ENCODE measurements at places on chromosomes 12 and 14.

- no peak for DNase-seq
Measured at GRCh38 chr12:44031472-44032185, 195.7 kb downstream of the TMEM117 start.

- no peak for DNase-seq
Measured at GRCh38 chr14:33720284-33720787, 230.5 kb downstream of the EGLN3 start.

DNA sequence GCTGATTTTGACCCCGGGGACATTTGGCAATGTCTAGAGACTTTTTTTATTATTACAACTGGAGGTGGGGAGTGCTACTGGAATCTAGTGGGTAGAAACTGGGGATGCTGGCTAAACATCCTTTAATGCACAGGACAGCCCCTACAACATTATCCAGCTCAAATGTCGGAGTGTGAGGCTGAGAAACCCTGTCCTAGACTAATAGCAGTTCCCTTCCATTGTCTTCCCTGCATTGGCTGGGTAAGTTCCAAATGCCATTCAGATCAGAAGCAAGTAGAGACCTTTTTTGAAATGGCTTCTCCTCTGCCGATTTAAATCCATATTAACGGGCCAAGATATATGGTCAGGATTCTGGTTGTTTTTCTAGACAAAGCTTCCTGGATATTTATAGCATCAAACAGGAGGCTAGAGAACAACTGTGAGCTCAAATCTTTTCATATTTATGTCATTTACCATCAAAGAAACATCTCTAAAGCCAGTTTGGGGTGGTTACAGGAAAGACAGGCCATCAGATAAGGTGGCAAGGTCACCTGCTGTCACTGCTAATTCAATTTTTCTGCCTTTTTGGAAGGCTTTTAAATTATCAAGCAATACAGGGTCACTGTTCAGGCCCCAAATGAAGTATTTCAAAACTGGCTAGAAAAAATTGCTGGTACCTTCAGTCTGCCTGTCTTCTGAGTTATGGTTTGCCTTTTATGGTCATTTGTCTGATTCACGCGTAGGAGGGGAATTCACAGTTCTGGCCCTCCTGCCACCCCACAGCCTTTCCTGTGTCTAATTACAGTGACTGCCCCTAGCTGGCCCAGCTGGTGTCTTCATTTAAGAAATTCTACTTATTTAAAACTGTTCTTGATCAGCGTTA lies 20.1 kb upstream of the AKAP5 start:
- no peak for DNase-seq

DNA sequence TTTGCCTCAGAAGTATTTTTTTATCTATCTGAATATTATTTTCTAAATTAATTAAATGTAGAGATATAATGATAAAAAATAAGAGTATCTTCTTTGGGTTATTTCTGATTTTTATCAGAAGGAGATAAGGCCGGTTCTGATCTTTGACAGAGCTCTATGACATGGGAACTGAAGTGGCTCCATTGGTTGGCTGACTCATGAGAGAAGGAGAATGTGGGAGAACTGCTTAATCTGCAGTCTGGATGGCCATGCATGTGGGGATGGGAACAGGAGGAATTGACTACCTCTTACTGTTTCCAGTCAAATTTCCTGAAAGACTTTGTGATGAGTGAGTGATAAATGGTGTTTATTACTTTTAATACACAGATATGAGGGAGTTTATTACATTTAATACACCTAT lies 155.8 kb upstream of the ATP2B1 start:
- no peak for DNase-seq

DNA sequence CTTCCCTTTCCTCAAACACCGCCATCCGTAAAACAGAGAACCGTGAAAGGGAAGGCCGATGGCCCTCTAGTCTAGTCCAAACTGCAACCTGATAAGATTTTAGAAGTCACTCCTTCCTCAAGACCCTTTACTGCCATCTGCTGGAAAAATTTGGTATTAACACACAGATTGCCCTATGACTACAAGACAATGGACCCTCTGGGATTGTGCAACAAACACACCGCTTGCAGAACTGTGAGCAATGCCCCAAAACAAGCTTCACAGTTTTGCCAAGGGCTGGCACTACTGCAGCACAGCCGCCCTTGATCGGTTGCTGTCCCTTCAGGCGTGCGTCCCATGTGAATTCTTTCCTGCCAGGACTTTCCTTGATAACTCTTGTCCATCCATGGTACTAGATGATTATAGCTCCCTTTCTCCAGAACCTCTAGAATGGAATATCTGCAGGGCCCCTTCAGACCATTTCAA lies 23.1 kb downstream of the LLPH start:
- peak; percentile 60 for DNase-seq

- DNase-seq, result no peak
Measured at GRCh38 chr14:66076176-66076575, 410.0 kb upstream of the CCDC196 start.

DNA sequence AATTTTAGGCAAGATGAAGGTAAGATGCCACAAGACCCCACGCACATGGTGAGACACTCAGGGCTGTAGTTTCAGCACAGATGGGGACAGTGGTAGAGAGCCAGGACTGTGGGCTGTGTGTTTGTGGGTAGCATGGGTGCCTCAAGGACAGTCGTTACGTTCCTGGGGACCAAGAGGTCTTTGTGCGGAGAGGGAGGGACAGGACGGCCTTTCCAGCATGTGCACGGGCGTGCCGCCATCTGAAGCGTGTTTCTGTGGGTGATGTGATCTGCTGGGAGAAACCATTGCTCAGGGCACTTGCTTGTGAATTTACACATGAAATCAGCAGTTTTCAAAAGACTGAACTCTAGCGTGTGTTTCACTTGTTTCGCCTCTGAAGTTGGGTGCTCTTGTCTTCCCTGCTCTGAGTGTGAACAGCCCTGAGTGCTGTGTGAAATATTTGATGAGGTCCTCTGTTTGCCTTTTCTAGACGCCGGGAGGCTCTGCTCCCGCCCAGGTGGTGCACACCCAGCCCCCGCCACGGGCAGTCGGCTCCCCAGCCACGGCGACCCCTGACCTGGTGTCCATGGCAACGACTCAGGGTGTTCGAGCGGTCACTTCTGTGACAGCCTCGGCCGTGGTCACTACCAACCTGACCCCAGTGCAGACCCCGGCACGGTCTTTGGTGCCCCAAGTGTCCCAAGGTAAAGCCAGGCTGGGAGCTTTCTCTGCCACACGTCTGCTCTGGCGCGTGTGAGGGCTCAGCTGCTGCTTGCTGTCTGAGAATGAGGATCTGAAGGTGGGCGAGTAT lies 82.3 kb downstream of the DDX51 start:
- no peak for DNase-seq

GRCh38 chr14:22305607-22306006 lies 283.4 kb downstream of the DAD1 start:
- DNase-seq, result no peak

GRCh38 chr14:100223332-100224201 lies 15.4 kb upstream of the YY1 start:
- DNase-seq, result no peak

DNA sequence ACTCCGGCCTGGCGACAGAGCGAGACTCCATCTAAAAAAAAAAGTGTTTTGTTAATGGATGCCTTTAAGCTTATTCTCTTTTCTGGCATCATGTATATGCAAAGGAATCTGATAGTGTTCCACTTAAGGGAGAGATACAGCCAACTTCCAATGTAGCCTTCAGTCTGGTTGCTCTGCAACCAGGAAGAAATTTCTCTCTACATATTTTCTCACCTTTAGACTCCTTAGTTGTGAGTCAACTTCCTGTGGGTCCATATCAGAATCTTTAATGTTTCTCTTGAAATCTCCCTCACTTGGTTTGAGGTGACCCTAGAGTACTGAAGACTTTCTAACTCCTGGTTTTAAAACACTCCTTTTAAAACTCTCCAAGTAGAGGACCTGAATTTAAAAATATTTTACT lies 340.4 kb downstream of the SLC6A15 start:
- DNase-seq, result no peak

GRCh38 chr14:60760209-60760608 lies 25.6 kb downstream of the MNAT1 start:
- DNase-seq, result no peak

GRCh38 chr12:11564984-11565651 lies 84.4 kb upstream of the ETV6 start:
- no peak for DNase-seq

- DNase-seq, result no peak
Measured at GRCh38 chr12:46792925-46793324, 32.9 kb downstream of the SLC38A4 start.

DNA sequence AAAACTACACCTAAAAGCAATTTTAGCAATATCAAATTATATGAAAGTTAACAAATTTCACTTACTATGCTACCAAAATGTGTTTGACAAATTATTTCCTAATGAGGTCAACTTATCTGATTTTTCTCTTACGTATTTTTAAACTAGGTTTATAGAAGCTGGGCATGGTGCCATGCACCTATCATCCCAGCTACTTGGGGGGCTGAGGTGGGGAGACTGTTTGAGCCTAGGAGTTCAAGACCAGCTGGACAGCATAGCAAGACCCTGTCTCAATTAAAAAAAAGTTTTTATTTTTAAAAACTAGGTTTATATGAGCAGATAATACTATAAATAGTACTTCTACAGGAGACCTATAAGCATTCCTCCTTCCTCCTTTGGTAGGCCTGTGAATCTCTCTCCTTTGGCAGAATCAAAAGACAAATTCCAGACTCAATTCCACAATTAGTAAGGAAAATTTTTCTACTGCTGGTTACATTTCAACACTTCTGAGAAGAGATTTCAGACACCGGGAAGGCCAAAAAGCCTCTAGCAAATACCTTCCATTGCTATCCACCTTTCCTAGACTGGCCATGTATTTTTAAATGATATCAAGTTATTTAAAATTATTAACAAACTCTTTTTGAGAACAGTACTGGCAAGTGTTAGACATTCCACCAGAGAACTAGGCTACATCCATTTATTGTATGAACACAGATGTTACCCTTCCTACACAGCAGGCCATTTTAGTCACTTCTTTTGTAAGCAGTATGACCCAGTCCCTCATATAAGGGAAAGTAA lies 34.4 kb downstream of the CDK17 start:
- no peak for DNase-seq

DNA sequence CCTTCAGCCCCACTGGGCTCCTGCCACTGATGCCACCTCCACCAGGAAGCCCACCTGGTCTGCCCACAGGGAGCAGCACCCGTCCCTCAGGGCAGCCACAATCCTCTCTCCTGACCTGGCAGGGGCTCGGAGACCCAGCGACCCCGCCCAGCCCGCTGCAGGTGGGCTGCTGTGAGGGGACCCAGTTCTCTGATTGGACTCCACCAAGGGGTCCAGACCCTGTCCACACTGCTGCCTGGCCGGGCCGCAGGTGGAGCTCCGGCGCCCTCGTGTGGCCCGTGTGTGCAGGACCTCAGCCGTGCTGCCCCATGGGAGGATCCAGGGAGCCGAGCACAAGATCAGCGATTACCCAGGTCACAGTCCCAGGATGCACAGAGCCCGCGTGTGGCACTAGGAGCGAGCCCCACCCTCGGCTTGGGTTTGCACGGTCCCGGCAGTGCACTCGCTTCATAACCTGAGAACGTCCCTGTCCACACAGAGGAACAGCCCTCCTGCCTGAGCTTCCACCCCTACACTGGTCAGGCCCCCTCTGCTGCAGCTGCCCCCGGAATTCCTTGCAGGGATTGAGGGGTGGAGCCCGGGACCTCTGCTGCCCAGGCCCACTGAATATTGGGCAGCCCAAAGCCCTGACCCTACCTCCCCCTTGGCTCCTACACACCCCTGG lies 35.4 kb upstream of the TMEM179 start:
- peak; percentile 41 for DNase-seq

- no peak for DNase-seq
Measured at GRCh38 chr12:126361804-126362203, 1296.6 kb downstream of the AACS start.

DNA sequence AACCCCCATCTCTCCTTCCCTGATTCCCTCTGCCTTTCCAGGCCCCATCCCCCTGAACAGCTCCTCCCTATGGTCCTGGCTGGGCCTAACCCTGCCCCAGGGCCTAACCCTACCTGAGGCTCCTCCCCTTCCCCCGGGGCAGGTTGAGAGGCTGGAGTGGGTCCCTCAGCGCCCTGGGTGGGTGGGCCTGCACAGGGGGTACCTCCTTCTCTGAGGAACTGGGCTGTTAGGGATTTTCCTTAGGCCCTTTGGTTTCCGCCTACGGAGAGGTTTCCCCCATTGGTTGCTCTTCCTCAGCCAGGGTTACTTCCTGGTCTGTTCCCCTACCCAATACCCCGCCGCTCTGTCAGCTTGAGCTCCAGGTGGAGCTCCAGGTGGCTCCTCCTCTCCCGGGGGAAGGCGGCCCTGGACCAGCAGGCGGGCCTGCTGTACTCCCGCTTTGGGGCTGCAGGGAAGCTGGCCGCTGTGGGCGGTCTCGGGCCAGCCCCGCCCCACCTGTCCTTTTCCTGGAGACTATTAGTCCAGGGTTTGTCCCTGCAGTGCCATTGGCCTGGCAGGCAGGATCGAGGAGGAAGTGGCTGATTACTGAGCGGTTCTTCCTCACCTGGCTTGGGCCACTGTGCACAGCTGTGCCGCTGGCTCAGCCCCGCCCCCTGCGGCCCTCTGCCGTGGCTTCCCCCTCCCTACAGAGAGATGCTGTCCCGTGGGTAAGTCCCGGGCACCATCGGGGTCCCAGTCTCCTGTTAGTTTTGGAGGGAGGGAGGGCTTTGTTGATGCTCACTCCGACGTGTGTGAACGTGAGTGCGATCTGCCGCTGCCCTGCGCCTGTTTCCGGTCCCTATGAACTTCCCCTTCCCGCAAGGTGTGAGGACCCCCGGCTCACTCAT lies 2.5 kb downstream of the C12orf57 start:
- peak; percentile 93 for DNase-seq

DNA sequence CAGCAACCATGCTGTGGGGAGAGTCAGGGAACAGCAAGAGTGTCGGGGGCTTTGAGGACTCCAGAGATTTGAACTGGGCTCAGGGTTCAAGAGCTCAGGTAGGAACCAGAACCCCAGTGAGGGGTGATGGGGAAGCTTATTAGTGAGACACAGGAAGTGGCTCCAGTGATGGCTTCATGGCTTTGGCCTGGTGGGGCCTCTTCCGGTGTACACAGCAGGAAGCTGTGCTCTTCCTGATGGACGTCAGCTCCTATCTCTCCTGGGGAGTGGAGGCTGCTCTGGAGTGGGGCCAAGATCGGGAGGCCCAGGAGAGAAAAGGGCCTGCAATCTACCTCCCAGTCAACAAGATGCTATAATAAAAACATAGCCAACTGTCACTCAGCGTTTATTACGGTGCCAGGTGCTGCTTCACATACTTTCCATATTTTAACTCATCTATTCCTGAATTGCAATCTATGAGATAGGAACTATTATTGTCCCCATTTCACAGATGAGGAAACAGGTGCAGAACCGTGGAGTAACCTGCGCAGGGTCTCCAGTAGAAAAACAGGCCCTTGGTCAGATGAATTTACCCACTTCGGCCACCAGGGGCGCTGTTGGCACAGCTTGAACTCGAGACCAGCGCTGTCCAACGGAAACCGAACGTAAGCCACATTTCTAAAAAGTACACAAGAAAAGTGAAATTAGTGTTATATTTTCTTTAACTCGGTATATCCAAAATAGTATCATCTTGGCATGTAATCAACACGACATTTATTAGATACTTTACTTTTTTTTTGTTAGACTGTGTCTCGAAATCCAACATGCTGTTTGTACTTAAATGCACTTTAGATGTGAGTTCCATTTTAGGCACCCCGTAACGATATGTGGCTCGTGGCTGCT lies 63.6 kb upstream of the DLK1 start:
- DNase-seq, result peak; percentile 4

All from NCI-H526 treated with DMSO at 0.1 percent for 48 hours (cell line).